ENCODE measurements at places on chromosomes 13 and 19.

- DNase-seq: no peak
Observed at GRCh38 chr13:52156724-52157261, 2.6 kb downstream of the NEK3 start.

DNA sequence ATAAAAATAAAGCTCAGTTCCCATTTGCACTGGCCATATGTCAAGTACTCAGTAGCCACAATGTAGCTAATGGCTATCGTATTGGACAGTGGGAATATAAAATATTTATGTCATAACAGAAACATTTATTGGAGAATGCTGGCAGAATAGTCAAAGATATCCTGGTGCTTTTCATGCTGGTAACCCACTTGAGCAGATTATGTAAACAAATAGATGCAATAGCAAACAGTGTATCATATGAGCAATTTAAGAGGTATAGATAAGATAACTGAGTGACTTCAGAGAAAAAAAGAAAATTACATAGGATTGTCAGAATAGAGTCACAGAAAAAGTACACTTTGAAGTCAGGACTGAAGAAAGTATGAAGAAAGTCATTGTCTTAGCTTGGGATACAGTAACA, 426.6 kb downstream of the NDFIP2 start:
- no peak for DNase-seq

GRCh38 chr19:4266253-4267000, 12.6 kb upstream of the SHD start:
- peak; percentile 79 for DNase-seq

DNA sequence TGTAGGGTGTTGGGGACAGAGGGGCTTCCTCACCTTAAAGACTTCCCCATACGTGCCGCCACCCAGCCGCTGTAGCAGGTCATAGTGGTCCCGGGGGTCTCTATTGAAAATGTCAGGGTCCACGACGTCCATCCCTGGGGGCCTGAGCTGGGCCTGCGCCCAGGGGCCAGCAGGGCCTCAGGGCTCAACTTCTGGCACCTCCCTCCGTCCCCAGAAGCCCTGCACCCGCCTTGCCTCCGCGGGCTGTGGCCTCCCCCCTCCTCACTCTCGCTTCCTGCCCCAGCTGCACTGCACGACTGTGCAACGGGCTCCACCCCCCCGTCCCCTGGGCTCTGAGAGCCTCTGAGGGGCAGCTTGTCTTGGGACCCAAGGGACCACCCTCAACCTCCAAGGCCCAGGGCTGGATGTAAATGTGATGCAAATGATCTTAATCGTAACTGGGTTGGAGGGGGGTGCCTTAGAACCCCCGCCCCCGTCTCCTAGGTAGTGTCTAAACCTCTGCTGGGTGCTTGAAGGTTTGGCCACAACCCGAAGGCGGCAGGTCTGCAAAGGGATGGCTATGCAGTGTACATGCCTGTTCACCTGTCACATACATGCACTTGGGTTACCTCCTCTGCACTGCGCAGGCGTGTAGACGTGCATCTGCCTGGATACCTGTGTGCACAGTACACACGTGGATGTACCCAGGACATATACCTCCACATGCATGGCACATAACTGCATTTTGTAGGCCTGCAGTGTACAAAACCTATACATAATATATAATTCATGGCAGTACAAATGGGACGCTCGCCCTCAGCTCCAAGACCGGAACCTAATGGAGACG, at the start of gene MAP4K1:
Gene MAP4K1, minus strand, starts transcription at position 190 of the 826 bp plus-strand sequence. Its CDS starts 58 bp downstream, at position 132.
- DNase-seq: peak; percentile 76

DNA sequence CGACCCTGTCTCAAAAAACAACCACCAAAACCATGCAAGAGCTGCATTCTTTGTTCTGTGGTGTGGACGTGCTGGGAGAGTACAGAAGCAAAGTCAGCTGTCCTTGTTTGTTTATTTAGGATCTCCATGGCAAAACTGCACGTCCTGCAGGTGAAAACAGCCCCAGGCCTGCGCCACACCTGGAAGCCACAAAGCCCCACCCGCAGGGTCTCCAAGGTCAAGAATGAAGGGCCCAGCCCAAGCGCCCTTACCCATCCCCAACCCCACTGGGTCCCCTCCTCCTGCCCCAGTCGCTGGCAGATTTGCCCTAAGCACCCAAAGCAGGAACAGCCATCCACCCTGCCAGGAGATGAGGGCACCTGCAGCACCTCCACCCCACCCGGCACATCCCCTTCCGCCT, 10.5 kb downstream of the MBD3 start:
- no peak for DNase-seq

DNA sequence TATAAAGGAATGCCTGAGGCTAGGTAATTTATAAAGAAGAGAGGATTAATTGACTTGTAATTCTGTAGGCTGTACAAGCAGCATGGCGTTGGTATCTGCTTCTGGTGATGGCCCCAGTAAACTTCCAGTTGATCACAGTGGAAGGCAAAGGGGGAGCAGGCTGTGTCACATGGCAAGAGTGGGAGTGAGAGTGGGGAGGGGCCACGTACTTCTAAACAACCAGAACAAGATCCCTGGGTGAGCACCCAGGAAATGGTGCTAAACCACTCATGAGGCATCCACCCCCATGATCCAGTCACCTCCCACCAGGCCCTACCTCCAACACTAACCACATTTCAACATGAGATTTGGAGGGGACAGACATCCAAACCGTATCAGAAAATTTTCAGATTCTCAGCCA, 3.0 kb upstream of the RNF113B start:
- no peak for DNase-seq

- no peak for DNase-seq
Observed at GRCh38 chr13:41859565-41859964, 101.3 kb downstream of the VWA8 start.

DNA sequence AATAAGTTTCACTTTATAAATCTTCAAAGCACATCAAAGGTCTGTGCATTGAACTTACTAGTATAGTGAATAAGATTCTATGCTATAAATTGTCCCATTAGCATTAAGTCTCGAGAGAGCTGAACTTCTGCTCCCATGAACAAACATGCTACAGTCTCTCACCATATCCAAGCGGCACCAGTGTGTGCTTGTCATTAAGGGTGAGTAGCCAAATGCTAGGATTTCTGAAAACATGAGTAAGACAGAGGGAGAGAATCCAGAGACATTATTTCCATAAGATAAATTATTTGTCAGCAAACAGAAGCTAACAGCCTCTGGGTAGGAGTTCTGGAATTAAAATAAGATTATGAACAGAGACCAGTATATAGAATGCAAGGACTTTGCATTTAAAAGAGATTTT, 2882.5 kb downstream of the PCDH9 start:
- DNase-seq: no peak

- DNase-seq: no peak
Observed at GRCh38 chr19:58397533-58398037, 2.1 kb downstream of the RNF225 start.

GRCh38 chr13:40306817-40307216, 359.6 kb downstream of the FOXO1 start:
- no peak for DNase-seq

DNA sequence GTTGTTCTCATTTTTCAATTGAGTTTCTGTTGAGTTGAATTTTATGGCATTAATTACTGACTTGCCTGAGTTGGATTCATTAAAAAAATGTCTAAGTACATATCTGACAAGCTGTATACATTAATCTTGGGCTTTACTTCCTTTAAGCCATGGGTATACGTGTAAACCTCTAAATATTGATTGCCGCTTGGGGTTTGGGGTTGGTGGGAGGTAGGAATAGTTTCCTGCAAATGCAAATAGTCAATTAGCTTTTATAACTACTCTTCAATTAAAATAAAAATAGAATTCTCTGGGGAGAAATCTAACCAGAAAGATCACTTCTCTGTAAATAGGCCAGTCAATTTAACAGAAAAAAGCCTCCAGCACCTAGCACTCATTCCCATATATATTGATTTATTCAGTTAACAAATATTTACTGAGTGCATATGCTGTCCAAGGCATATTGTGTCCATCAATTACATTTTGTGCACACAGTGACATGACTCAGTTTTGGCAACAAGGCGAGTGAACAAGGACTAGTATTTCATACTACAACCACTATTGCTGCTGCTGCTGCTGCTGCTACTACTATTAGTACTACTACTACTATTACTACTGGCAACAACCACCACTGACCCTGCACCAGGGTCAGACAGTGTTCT, 306.8 kb downstream of the RFC3 start:
- DNase-seq: no peak

GRCh38 chr13:41746259-41746658, 214.7 kb downstream of the VWA8 start:
- no peak for DNase-seq

DNA sequence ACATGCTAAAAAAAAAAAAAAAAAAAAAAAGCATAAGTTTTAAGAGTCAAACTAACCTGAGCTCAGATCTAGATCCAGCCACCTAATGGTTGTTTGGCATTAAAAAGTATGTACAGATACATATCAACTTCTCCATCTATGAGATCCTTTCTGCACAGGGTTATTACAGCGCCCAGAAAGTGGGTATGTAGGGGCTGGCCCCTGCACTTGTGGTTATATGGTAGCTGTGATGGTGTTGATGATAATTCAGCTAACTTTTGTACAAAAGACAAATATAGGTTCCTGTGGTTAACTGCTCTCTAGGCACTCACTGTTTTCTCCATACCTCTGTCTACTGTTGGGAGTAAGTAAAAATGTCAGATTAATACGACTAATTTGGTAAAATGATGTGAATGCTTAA, 81.7 kb downstream of the TNFRSF19 start:
- no peak for DNase-seq

DNA sequence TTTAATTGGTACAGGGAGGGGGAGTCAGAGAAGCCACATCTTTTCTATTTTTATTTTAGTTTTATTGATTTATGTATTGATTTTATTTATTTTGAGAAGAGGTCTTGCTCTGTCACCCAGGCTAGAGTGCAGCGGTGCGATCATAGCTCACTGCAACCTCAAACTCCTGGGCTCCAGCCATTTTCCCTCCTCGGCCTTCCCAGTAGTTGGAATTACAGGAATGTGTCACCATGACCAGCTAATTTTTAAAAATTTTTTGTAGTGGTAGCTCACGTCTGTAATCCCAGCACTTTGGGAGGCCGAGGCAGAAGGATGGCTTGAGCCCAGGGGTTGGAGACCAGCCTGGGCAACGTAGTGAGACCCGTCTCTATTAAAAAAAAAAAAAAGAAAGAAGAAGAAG, 4.1 kb downstream of the IL27RA start:
- no peak for DNase-seq

DNA sequence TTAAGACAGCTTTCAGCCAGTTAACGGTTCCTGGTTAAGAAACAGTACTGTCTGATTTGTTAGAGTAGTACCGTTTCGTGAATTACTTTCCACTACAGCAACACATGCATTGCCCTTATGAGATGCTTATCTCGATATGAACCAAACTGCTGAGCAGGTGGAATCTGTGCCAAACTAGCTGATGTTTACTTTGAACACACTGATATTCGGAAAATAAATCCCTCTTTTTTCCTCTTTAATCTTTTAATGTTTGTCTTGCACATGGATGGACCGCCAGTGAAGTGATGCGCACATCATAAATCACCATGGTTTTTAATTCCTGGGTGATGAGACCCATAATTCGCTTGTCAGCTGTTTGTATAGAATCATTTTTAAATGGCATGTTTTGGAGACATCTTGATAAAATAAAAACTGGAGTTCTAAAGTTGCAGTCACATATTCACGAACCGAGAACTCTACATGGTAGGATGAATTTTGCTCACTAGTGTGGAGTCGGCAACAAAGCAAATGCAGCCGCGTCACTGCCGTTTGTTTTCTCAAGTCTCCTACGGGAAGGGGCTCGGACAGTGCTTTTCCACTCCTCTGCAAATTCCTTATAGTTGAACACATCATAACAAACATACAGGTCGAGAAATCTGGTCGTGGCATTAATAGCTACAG, 1.1 kb downstream of the GJA3 start:
- no peak for DNase-seq

- peak; percentile 67 for DNase-seq
Observed at GRCh38 chr19:6720369-6721137, at the start of gene C3. Gene C3 (minus strand): TSS chr19:6720650. CDS start chr19:6720589, 61 bp downstream.

DNA sequence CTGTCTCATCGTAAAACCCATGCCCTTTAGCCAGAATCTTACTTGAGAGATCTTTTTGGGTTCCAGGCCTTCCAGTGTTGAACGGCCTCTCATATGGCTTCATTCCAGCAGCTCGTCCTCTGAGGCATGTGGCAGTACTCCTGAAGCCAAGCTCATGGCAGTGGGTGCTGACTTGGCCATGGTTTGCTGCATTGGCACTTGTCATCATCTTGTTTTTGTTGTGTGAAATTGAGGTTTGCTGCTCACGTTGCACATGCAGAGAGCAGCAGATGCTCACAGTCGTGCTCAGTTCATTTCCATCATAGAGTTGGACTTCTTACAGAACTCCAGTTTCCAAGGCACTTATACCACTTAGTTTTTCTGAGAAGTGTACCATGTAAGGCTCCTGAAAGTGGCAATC, 14.9 kb downstream of the TEX29 start:
- DNase-seq: no peak

GRCh38 chr19:57537953-57538547, 10.9 kb downstream of the ZNF549 start:
- no peak for DNase-seq

GRCh38 chr13:25581351-25581750, 209.6 kb downstream of the ATP8A2 start:
- no peak for DNase-seq

- DNase-seq: no peak
Observed at GRCh38 chr13:109228211-109228610, 558.2 kb downstream of the IRS2 start.

DNA sequence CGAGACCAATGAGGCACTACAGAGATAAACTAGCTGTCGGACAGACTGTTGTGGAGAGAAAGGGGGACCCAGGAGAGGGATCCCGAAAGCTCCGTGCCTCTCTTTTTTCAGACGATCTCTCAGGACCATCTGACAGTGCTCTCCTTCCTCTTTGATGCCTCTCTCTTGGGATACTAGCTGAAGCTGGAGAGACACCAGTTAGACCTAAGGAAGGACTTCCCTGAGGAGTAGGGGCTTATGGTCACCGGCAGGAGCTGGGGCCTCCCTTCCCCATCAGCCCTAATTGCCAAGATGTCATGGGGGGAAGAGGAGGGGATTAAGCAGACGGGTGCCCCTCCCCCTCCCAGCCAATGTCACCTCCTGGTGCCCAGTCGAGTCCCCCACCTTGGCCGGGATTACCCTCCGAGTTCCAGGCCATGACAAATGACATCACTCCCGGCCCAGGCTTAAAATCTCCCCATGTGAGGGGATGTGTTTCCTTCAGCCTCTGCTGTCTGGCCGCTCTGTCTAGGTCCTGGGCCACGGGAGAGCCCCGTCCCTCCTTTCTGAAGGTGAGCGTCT, at the start of gene CRX:
Gene CRX, plus strand, starts transcription at position 478 of the 561 bp plus-strand sequence. CDS start 12,507 bp downstream, outside the sequence.
- DNase-seq: no peak

DNA sequence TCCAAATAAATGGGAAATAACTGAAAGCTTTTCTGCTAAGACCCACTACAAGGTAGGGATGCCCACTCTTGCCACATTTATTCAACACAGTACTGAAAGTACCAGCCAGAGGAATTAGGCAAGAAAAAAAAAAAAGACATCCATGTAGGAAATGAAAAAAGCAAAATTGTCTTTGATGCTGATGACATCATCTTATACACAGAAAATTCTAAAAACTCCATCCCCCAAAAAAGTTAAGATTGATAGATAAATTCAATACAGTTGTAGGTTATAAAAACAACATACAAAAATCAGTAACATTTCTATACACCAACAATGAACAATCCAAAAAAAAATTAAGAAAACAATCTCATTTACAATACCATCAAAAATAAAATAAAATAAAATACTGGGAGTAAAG, 330.4 kb downstream of the RBM26 start:
- DNase-seq: no peak

GRCh38 chr19:2270423-2271233, 11.3 kb downstream of the PEAK3 start:
- DNase-seq: peak; percentile 97

- no peak for DNase-seq
Observed at GRCh38 chr13:43631106-43631505, 155.7 kb downstream of the ENOX1 start.
